ENCODE measurements at places on chromosomes 13 and 19. TPM values are rescaled to one million over a fixed set of nuclear protein-coding genes. Genes with fewer than 3 reads are reported as not detected.

PALM gene
- total RNA-seq: 5.1 TPM

CYSLTR2 gene
- total RNA-seq: not detected

POU2F2 gene
- 1.2 TPM for total RNA-seq

CYP2A7 gene
- not detected for total RNA-seq

FCGBP gene
- 0.19 TPM for total RNA-seq

ZNF383 gene
- total RNA-seq: 5.9 TPM

C13orf42 gene
- total RNA-seq: not detected

AP1M1 gene
- total RNA-seq: 129 TPM

ACER1 gene
- total RNA-seq: not detected

CRLF1 gene
- 9.8 TPM for total RNA-seq

MBOAT7 gene
- 86.6 TPM for total RNA-seq

PTPRS gene
- 106 TPM for total RNA-seq

LRRC25 gene
- 0.15 TPM for total RNA-seq

NAPSA gene
- not detected for total RNA-seq

PGLYRP1 gene
- total RNA-seq: not detected

NLRP4 gene
- 0.11 TPM for total RNA-seq

SWSAP1 gene
- total RNA-seq: 4.8 TPM

FLT1 gene
- 12.1 TPM for total RNA-seq

PCDH17 gene
- total RNA-seq: 8.1 TPM

NANOS2 gene
- total RNA-seq: not detected

KIR3DL2 gene
- total RNA-seq: not detected

NR1H2 gene
- 117 TPM for total RNA-seq

TEX29 gene
- total RNA-seq: not detected

JSRP1 gene
- total RNA-seq: not detected

COMP gene
- not detected for total RNA-seq

AP1M2 gene
- 4.1 TPM for total RNA-seq

ZNF44 gene
- total RNA-seq: 5.7 TPM

COL4A1 gene
- 165 TPM for total RNA-seq

RXFP2 gene
- total RNA-seq: 0.29 TPM

TMEM91 gene
- total RNA-seq: 1.4 TPM

HCST gene
- total RNA-seq: not detected

ZNF613 gene
- total RNA-seq: 1.7 TPM

OR4F17 gene
- not detected for total RNA-seq

NLRP7 gene
- not detected for total RNA-seq

GIPC3 gene
- not detected for total RNA-seq

S1PR5 gene
- total RNA-seq: 1.9 TPM

CLEC17A gene
- total RNA-seq: 0.21 TPM

ZNF225 gene
- total RNA-seq: 5.5 TPM

PLK5 gene
- not detected for total RNA-seq

SIAH3 gene
- total RNA-seq: not detected

SIGLEC12 gene
- not detected for total RNA-seq

DKKL1 gene
- total RNA-seq: 0.48 TPM

FGF22 gene
- total RNA-seq: 0.91 TPM

ZNF208 gene
- 3.2 TPM for total RNA-seq

ATP4A gene
- total RNA-seq: not detected

CNFN gene
- 0.80 TPM for total RNA-seq

LGALS7B gene
- total RNA-seq: not detected

COMMD6 gene
- 22.9 TPM for total RNA-seq

IGFL2 gene
- total RNA-seq: 0.08 TPM

ATP4B gene
- total RNA-seq: not detected

IZUMO2 gene
- total RNA-seq: not detected

PLEKHA4 gene
- 12.7 TPM for total RNA-seq
